ENCODE measurements at places on chromosomes 12 and 14.

- DNase-seq = no peak
Observed at GRCh38 chr12:74770552-74770951, 232.9 kb downstream of the ATXN7L3B start.

GRCh38 chr12:54370171-54370730, 6.0 kb upstream of the GPR84 start:
- no peak for DNase-seq

- DNase-seq = no peak
Observed at GRCh38 chr12:7403466-7403865, 40.5 kb downstream of the CD163L1 start.

DNA sequence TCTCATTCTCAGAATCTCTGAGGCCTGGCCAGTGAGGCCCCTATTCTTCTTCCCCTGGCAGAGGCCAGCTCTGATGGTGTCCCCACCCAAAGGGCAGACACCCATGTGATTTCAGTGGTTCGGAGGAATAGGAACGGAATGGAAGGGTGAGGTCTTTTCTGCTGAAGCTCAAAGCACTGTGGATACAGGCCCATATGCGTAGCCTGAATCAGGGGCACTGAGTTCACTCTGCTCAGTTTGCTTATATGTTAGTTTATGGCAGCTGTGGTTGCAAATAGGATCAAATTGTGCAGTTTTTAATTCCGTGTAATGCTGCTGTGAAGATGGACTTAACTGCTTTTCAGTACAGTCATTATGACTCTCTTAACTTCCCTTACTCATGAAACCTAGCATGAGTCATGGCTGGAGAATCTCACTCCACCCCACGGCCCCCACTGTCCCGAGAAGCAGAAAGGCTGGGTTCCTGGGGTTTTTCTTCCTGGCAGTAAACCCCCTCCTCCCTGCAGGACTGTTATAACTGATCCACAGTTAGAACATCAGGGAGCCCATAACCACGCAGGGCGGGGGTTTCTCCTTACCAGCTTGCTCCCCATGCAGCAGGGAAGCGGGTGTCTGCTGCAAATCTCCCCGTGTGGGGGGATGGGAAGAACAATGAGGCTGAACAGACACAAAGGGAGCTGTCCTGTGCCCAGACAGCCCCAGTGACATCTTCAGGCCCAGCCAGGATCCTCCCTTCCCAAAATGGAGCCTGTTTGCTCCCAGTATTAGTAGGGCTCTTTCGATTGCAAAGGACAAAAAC, 122.7 kb downstream of the SLC38A6 start:
- DNase-seq = no peak

DNA sequence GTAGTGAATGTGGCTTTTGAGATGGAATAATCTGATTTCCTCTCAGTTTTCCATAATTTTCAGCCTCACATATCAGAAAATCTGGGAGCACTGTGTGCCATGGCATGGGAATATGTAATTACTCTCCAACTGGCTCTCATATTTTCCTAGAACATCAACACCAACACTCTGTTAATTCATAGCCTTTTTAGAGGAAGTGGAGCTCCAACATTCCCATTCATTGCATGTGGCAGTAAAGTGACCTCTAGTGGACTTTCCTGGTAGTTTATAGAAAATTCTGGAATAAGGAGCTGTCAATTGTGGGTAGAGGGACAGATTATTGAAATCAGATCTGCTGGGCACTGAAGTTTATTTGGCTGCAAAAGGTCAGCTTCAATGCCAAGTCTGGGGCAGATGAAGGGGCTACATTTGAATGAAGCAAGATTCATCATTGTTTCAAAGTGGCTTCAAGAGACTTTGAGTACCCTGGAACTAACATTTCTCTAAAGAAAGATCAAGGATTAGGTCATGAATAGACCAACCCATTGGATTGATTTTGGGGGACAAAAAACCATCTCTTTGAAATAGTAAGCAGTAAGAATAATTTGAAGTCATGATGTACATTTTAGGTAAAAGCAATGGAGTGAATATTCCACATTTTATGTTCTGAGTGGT, 23.6 kb upstream of the USP44 start:
- no peak for DNase-seq

DNA sequence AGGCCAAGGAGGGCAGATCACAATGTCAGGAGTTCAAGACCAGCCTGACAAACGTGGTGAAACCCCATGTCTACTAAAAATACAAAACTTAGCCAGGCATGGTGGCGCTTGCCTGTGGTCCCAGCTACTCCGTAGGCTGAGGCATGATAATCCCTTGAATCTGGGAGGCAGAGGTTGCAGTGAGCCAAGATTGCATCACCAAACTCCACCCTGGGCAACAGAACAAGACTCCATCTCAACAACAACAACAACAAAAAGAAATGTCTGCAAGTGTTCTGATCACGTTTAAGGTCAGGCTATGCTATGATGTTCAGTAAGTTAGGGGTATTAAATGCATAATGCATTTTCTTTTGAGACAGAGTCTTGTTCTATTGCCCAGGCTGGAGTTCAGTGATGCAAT, 6.7 kb upstream of the PLD4 start:
- DNase-seq = no peak

- DNase-seq = no peak
Observed at GRCh38 chr12:83244001-83244400, 557.3 kb downstream of the TMTC2 start.

DNA sequence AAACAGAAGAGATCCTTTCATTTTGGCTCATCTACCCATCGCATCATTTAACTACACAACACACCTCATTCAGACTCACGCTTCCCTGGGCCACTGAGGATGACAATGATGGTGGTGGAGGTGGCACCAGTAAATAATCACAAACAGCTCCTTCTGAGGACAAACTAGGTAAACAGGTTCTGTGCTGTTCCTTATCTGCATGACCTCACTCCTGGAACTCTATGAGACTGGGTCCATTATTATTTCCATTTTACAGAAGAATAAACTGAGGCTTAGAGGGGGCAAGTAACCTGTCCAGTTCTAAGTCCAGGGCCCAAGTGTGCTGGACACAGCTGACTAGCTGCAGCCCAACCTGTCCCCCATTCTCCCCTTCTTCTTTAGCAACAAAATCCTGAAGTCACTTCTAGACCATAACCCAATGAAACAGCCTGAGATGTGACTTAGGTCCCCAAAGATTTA, 50.4 kb downstream of the ITPK1 start:
- DNase-seq = no peak

GRCh38 chr14:31541702-31542101, 19.5 kb upstream of the NUBPL start:
- DNase-seq = no peak

- no peak for DNase-seq
Observed at GRCh38 chr14:23729720-23730387, 93.7 kb downstream of the DHRS2 start.

DNA sequence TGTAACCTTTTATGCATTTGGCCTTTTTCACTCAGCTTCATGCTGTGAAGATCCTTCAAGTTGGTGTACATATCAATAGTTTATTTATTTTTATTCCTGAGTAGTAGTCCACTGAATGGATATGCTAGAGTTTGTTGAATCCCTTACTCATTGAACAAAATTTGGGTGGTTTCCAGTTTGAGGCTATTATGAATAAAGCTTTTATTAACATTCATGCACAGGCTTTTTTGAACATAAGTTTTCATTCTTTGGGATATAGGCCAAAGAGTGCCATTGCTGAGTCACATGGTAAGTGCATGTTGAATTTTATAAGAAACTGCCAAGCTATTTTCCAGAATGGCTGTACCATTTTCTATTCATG, 59.5 kb upstream of the CAPRIN2 start:
- DNase-seq = no peak

DNA sequence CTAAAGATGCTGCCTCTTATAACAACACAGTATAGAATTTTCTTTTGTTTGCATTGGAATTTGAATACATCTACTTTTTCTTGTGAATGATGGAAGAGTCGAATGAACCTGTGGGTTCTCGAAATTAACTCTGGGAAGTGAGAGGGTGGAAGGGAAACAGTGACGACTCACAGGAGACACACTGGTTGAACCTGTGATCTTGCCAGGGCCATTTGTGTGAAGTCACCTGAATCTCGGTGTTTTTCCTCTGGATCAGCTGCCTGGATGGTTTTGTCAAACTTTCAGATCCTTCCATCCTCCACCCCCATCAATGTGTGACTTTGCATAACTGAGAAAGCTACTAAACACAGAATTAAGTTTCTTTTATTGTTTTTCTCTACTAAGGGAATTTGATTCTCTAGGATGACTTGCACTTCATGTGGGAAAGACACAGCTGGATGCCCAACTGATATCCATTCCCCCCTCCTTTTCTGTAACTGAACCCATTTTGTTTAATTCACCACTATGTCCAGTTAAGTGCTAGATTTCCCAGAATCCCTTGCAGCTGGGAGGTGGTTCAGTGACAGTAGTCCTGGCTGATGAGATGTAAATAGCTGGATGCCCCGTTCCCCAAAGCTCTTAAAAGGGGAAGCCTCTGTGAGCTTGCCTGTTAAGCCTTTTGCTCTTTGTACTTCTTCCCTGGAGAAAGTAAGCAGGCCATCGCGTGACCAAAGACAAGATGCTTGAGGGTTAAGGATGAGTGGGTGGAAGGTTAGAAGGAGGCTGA, 6.3 kb downstream of the PPFIBP1 start:
- no peak for DNase-seq

Measured in NCI-H1048 (cell line).